H9 (cell line): ENCODE measurements at places on chromosomes 3 and 15.

GRCh38 chr3:40137591-40138295, 171.8 kb upstream of the EIF1B start:
- DNase-seq = no peak

DNA sequence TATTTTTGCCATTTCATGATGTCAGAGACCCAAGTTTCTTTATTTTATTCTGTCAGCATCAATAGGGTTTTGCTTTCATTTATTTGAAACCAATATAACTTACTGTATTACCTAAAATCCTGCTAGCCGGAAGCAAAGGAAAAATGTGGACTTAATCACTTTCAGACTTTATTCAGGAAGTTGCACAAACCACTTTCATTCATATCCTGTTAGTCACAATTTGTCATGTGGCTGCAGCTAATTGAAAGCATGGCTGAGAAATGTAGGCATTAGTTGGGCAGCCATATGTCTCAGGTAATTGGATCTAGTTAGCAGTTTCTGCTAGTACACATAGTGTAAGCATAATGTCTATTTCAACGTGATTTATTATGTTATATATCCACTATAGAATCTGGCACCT, 462.3 kb upstream of the SGO1 start:
- no peak for DNase-seq

GRCh38 chr3:18099611-18100010, 325.5 kb downstream of the SATB1 start:
- no peak for DNase-seq

DNA sequence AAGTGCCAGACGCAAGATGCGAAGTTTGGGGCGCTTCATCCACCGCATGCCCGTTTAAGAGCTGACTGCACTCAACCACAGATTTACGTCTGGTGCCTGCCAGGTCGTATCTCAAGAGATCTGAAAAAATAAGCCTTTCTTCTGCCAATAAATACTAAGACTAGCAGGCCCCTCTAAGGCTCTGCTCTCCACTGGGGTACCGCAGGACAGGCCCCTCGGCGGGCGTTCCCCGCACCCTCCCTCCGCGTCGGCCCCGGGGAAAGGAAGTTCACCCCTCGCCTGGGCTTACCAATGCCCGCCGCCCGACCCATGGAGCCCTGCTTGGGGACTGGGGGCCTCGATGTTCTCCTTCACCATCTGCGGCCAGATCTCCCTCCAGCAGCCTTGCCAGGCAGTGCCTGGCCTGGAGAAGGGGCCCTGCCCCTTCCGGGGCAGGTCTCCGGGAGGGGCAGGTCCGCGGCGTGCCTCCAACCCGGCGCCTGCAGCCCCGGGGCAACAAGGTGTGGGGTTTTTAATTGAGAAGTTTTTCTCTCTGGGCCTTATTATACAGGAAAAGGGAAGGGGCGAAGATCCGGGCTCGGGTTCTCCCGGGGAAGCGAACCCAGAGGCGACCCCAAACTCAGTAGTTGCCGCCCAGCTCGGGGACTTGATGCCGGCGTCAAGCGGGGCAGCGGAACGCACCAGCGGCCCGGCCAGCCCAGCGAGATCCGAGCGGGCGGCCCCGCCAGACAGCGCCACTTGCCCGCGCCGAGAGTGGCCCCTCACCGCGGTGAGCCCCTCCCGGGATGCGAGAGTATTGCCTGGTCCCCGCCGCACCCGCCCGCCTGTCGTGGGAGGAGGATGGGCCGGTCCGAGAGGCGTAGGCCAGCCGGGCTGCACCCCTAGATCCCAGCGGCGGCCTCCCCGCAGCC, 735 bp downstream of the GOLGA8B start:
- peak; percentile 43 for DNase-seq

DNA sequence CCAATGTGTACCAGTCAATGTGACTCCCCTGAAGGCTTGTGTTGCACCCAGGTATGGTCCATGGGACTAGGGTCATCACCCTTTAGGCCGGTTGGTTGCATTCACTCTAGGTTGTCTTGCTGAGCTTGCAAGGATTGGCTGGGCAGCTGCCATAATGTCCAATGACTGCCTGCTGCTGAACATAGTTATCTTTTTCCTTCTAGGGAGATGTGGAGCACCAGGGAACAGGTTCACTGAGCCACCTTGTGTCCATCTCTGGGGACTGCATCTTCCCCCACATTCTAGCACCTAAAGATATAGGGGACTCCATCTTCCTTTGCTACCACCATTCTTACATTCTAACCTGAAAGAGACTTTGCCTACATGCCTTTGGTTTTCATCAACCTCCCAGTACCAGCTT, 580.4 kb upstream of the TBL1XR1 start:
- DNase-seq = peak; percentile 52

- no peak for DNase-seq
Observed at GRCh38 chr3:173660645-173661299, 263.2 kb downstream of the NLGN1 start.

DNA sequence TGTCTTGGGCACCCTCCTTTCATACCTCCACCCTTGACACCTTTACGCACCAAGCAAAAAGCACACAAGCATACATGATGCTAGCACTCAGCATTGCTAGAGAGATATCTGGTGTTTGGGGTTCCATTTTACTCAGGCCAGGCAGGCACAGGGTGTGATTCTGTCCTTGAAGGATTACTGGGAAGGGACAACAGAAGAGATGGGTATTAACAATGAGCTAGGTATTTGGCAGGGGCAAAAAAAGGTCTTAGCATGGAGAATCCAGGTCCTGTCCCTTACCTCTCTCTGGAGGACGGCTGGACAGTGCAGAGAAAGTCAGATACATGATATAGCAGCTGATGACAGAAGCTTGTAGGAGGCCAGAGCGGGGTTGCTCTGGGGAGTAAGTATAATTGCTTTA, 3.5 kb downstream of the SERINC4 start:
- DNase-seq = no peak

- DNase-seq = peak; percentile 17
Observed at GRCh38 chr3:128273841-128274573, 120.7 kb downstream of the EEFSEC start.

- no peak for DNase-seq
Observed at GRCh38 chr3:15708882-15709677, 88.7 kb downstream of the ANKRD28 start.
